ENCODE measurements at places on chromosomes 7 and 10.

- DNase-seq = no peak
Observed at GRCh38 chr7:29248713-29249382, 54.3 kb downstream of the CHN2 start.

DNA sequence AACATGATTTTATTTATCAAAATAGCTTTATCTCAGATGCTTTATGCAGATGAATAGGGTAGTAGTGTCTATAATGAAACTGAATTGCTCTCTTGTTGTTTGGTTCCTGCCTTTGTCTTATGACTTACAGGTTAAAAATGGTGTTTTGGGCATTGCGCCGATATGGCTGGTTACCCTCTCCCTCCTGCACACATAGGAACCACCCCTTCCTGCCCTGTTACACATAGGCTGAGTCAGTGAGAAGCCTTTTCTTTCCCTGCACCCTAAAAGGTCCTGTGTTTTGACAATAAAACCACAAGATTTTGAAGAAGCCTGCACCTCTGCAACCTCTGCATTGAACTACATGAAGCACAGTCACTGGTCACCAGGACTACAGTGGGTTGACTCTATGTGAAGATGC, 655.8 kb upstream of the ANKRD30A start:
- DNase-seq = no peak

- DNase-seq = no peak
Observed at GRCh38 chr7:107167483-107168232, 1.1 kb upstream of the HBP1 start.

GRCh38 chr10:86243651-86244155, 122.9 kb downstream of the GRID1 start:
- DNase-seq = no peak

DNA sequence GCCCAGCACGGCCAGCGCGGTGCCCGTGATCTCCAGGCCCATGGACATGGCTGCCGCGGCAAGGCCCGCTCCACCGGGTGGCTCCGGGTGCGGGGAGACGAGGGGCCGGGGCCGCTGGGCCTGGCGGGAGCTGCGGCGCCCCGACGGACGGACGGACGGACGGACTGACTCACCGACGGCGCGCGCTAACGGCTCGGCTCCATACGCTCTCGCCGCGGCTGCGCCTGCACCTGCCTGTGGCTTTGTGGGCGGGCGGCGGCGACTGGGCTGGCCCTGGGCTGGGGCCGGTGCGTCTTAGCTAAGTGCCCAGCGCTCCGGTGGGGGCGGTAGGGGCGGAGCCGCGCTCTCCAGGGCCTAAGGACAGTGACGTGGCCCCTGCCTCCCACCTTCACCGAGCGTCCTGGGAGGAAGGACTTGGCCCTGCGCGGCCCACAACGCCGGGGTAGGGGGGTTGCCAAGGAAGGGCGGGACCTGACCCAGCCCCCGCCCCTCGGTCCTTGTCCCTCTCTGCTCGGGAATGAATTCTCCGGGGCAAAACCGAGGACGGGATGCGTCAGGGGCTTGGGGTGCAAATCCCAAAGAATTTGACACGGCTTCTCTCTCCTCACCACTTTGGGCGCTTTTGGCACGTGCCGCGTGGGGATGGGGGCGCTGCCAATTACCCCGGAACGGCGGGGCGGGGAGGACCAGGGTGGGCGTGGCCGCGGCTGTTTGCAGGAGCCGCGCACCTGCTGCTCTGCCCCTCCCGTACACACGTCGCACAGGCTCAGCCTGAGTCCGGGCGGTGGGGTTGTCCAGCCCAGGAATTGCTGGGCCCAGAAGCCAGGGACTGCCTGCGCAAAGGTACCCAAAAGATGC, at the start of gene CLDN3:
Gene CLDN3 (minus strand): TSS at position 269 of the 858 bp plus-strand sequence. CDS start 221 bp downstream, at position 48.
- DNase-seq = no peak

- no peak for DNase-seq
Observed at GRCh38 chr7:141915565-141915964, 634 bp upstream of the OR9A4 start.

GRCh38 chr7:151777495-151777880, 99.4 kb downstream of the PRKAG2 start:
- DNase-seq = no peak

GRCh38 chr7:5296611-5297226, 14.0 kb downstream of the SLC29A4 start:
- DNase-seq = peak; percentile 66

- no peak for DNase-seq
Observed at GRCh38 chr10:125186431-125187170, 26.2 kb upstream of the CTBP2 start.

GRCh38 chr10:109993551-109994330, 14.0 kb upstream of the ADD3 start:
- no peak for DNase-seq

- DNase-seq = no peak
Observed at GRCh38 chr10:69335613-69336012, 57.3 kb downstream of the HK1 start.

DNA sequence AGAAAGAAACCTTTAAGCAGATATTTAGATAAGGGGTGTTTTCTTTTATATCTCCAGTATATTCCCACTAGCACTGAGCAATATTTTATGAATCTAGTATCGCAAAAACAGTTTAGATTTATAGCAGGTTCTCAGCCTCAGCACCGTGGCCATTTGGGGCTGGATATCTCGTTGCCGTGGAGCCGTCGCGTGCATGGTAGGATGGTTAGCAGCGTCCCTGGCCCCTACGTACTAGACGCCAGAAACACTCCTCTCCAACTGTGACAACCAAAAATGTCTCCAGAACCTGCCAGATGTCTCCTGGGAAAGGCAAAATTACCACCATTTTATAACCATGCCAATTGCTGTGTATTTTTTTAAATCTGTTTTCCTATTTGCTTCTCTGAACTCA, 172.9 kb downstream of the CACNB2 start:
- DNase-seq = no peak

- no peak for DNase-seq
Observed at GRCh38 chr7:44489955-44490350, 505 bp downstream of the NUDCD3 start.

DNA sequence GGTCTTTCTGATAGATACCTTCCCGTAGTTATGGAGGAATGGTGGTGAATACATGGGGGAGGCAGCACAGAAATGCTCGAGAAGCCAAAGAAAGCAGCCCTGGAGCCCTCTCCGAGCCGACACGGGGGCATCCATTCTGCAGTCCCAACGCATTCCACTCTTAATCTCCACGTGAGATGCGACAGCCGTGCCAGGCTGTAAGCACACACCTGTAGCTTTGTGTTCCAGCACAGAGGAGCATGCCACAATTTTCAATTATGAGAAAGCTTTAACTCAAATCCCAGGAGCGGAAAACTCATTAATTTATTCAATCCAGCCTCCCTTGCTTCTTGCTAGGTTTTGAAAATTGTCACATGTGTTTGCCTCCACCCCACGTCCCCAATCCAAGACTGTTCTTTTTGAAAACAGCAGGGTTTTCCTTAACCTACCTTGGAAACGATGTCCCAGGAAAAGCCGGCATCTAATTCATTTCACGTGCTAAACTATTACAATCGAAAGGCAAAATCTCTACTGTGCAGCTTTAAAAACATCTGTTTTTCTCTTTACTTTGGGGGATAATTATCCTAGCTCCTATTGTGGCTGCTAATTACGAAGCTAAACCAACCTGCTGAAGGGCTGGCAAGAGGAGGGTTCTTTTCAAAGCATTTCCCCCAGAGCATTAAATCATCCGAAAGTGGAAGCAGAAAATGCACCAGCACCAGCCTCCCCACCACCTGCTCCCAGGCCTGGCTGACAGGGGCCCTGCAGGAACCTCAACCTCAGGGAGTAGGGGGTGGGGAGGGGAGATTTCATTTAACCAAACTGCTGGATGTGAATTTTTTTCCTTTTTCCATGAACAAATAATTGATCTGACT, 56.0 kb upstream of the CHST15 start:
- no peak for DNase-seq

DNA sequence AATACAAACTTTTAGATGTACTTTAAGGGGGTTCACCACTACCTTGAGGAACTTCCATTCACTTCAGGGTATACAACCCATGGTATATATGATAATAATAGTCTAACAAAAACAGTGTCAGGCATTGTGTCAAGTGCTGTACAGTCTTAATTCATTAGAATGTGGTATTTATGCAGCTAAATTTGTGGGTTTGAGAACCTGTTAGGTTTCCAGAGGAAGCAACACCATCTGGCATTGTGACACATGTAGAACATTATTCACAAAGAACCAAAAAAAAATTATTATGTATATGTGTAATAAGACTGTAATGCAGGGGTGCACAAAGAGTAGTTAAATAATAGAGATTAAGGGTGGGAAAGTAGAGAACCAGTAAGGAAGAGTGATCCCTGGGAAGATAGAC, 26.3 kb downstream of the TMEM60 start:
- no peak for DNase-seq

All from activated T-cell treated with anti-CD3 and anti-CD28 coated beads, Interleukin-2, amount 50 U/mL, for 48 hours (primary cell).